ENCODE measurements at places on chromosomes 2 and 18. TPM values are rescaled to one million over a fixed set of nuclear protein-coding genes. Genes with fewer than 3 reads are reported as not detected.

DNA sequence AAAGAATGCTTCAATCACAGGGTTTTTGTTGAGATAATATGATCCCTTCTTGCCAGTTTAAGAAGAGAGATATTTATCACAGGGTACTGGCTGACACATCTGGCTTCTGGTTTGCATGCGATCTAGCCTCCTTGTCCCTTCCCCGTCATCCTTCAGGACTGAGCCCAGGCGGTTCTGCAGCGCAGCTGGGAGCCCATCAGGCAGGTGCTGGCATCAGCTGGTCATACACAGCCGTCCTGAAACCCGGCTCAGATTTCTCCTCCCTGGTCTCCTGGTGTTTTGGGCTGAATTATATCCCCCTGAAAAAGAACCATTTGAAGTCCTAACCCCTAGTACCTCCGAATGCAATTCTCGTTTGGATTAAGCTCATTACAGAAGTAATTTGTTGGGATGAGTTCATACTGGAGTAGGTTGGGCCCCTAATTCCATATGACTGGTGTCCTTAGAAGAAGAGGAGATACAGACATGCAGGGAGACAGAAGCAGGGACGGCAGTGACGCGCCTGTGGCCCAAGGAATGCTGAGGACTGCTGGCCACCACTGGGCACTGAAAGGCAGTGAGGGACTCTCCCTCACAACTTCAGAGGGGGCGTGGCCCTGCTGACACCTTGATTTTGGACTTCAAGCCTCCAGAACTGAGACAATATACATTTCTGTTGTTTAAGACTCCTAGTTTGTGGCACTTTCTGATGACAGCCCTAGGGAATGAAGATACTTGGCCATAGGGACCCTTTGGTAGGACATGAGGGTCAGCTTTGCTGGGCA lies 83.9 kb upstream of the ODC1 start:
- no peak for DNase-seq
- no peaks in the 10 kb centered on the region for H3K27me3 ChIP-seq
- no peak overlapping the region for H3K27ac ChIP-seq
- H3K4me3 ChIP-seq = no peak overlapping the region

- H3K4me1 ChIP-seq = peaks cover 12% of the 10 kb centered on the region
- no peak for DNase-seq
- H3K27ac ChIP-seq = no peak overlapping the region
- H3K27me3 ChIP-seq = no peaks in the 10 kb centered on the region
- H3K4me3 ChIP-seq = no peak overlapping the region
- H3K36me3 ChIP-seq = no peaks in the 10 kb centered on the region
Observed at GRCh38 chr2:41694536-41695049, 353.2 kb upstream of the PKDCC start.

- no peak overlapping the region for H3K4me3 ChIP-seq
- peaks cover 3% of the 10 kb centered on the region for H3K4me1 ChIP-seq
- no peak overlapping the region for H3K27ac ChIP-seq
- H3K27me3 ChIP-seq = no peaks in the 10 kb centered on the region
Observed at GRCh38 chr2:218471982-218472381, 53.1 kb downstream of the VIL1 start.

DNA sequence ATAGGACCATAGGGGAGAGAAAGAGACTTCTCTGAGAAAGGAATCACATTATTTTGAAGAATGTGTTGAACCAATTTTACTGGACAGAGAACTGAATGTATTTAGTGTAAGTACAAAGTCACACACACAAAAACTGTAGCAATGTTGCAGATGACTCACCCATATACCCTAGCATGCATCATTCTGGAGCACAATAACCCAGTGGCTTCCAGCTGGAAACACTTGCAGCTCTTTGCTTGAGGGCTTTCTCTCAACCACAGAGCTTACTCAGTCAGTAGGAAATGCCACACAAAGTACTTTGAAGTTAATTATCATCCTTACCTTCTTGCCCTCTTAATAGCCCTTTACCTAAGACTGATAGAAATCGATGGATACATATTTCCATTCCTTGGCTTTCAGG lies 760.0 kb upstream of the FSHR start:
- H3K27me3 ChIP-seq = no peaks in the 10 kb centered on the region
- no peaks in the 10 kb centered on the region for H3K36me3 ChIP-seq
- H3K4me1 ChIP-seq = no peaks in the 10 kb centered on the region
- no peak for DNase-seq
- H3K4me3 ChIP-seq = no peak overlapping the region
- no peak overlapping the region for H3K27ac ChIP-seq

DNA sequence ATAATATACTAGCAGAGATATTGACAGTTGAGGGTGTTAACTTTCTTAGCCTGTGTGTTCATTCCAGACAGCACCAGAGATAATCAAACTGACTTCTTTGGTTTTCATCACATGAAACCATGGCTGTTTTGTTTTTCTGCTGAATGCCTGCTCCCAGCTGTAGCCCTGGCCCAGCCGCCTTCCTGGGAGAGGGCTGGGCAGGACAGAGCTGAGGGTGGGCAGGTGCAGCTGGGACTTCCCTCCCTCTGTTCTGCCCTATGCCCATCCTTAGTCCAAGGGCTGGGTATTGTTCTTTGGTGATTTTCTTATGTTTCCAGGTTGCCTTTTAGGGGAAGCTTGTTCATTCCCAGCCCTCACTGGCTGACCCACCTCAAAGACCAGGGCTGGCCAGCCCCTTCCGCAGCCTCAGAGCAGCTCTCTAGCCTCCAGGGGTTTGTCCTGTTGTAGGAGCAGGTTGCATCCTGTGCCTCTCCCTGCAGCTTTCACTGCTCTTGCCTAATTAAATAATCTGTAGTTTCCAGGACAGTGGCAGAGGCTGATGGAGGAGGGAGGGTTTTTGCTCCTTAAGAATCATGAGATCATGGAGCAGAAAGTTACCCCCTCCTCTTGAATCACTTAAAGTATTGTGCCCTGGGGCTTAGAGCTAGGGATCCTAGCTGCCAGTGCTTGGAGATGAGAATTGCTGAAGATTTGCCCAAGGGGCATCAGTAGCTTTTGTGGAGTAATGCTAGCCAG lies 61.4 kb downstream of the MTCL1 start:
- no peaks in the 10 kb centered on the region for H3K27me3 ChIP-seq
- H3K27ac ChIP-seq = no peak overlapping the region
- no peak overlapping the region for H3K4me3 ChIP-seq
- peaks cover 3% of the 10 kb centered on the region for H3K4me1 ChIP-seq

GRCh38 chr2:189144700-189145211 lies 34.8 kb downstream of the COL5A2 start:
- peaks cover 4% of the 10 kb centered on the region for H3K4me1 ChIP-seq
- no peak overlapping the region for H3K4me3 ChIP-seq
- H3K36me3 ChIP-seq = no peaks in the 10 kb centered on the region
- H3K27ac ChIP-seq = peak overlapping the region; percentile 53
- no peaks in the 10 kb centered on the region for H3K27me3 ChIP-seq

GRCh38 chr2:240926516-240927389 lies 20.6 kb downstream of the CROCC2 start:
- peaks cover 15% of the 10 kb centered on the region for H3K27me3 ChIP-seq
- no peak overlapping the region for H3K27ac ChIP-seq
- no peaks in the 10 kb centered on the region for H3K36me3 ChIP-seq
- DNase-seq = peak; percentile 28
- H3K4me1 ChIP-seq = peaks cover 10% of the 10 kb centered on the region

GRCh38 chr2:70817284-70817954 lies 3.0 kb downstream of the CLEC4F start:
- H3K36me3 ChIP-seq = no peaks in the 10 kb centered on the region
- DNase-seq = no peak
- no peak overlapping the region for H3K27ac ChIP-seq
- no peaks in the 10 kb centered on the region for H3K4me1 ChIP-seq

DNA sequence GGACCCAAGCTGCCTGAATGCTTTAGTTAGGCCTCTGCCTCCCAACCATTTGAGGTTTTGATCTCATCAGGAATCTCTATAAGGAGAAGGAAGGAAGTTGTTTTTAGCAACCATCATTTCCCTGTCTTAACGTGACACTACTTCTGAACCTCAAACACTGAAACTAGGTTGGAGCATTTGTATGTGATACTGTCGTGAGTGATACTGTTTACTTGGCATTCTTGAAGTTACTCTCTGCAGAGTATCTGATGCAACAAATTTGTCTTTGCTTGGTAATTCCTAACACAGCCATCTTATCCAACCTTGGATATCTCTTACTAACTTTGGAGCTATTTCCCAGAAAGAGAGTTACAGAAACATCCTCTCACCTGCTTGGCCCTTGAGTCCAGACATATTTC lies 22.1 kb downstream of the TTLL4 start:
- H3K4me3 ChIP-seq = no peak overlapping the region

DNA sequence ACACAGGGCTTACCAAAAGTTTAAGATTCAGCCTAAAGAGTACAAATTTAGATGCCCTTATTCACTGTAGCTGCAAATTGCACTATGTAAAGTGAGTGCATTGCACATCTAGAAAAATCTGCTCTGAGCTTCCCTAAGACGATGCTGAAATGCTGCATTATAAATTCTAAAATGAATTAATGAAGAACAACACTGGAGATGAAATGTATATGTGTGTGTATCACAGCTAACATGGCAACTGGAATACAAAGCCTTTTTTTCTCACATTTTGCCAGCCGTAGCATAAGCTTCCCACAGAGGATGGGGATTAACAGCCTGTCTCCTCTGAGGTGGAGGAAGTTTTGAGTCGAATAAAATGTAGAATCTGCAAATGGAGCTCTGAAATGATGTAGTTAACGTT lies 338.3 kb upstream of the ZEB2 start:
- H3K27ac ChIP-seq = no peak overlapping the region
- H3K27me3 ChIP-seq = no peaks in the 10 kb centered on the region
- H3K36me3 ChIP-seq = no peaks in the 10 kb centered on the region

DNA sequence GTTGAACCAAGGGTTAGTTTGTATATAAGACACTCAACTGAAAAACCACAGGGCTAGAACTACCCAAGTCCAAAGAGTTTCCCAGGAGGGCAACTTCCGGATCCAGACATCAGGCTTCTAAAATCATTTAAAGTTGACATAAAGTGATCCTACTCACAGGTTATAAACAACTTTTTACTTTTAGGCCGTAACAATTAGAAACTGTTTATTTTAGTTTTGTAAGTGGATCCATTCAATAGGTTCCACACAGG lies 454.6 kb downstream of the MEIS1 start:
- DNase-seq = no peak
- H3K4me1 ChIP-seq = no peaks in the 10 kb centered on the region
- H3K36me3 ChIP-seq = no peaks in the 10 kb centered on the region
- no peak overlapping the region for H3K4me3 ChIP-seq

DNA sequence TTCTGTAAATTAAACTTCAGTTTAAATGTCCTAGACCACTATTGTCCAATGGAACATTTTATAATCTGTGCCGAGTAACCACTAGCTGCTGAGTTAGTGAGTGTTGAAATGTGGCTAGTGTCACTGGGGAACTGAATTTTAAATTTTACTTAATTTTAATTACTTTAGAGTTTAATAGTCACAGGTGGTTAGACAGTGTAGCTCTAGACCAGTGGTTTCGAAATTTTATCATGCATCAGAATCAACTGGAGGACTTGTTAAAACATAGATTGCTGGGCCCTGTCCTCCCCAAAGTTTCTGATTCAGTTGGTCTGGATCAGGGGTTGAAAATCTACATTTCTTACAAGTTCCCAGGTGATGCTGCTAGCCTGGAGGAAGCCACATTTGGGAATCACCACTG lies 110.4 kb downstream of the FMNL2 start:
- H3K27me3 ChIP-seq = no peaks in the 10 kb centered on the region
- H3K4me3 ChIP-seq = no peak overlapping the region
- H3K36me3 ChIP-seq = no peaks in the 10 kb centered on the region
- peak overlapping the region; percentile 6 for H3K27ac ChIP-seq
- peaks cover 54% of the 10 kb centered on the region for H3K4me1 ChIP-seq
- no peak for DNase-seq

DNA sequence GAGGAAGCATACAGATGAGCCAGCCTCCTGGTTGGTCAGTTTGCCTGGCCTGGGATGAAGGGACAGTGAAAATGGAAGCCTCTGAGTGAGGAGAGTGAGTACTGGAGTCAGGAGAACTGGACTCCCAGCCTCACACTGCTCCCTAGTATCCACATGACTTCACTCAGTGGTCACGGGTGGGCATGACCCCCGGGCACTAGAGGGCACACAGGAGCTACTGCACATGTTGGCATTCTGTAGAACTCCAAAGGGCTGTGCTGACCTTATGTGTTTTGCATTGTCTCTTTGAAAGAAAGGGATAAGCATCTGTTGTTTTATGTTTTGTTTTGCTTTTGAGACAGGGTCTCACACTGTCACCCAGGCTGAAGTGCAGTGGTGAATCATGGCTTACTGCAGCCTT lies 23.7 kb downstream of the NCAPH start:
- H3K4me1 ChIP-seq = peaks cover 12% of the 10 kb centered on the region
- H3K27me3 ChIP-seq = no peaks in the 10 kb centered on the region
- no peak overlapping the region for H3K4me3 ChIP-seq

DNA sequence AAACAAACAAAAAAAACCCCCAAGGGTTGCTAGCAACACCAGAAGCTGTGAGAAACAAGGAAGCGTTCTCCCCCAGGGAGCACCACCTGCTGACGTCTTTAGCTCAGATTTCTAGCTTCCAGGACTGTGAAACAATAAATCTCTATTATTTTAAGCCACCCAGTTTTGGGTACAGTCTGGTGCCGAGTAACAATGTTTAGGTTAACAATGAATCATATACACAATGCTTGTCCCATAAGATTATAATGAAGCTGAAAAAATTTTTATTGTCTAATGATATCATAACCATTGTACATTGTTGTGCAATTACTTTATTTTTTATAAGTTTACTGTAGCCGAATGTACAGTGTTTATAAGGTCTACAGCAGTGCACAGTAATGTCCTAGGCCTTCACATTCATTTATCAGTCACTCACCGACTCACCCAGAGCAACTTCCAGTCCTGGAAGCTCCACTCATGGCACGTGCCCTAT lies 72.1 kb upstream of the CAB39 start:
- H3K36me3 ChIP-seq = no peaks in the 10 kb centered on the region
- no peak overlapping the region for H3K4me3 ChIP-seq
- no peaks in the 10 kb centered on the region for H3K4me1 ChIP-seq
- H3K27ac ChIP-seq = no peak overlapping the region
- no peaks in the 10 kb centered on the region for H3K27me3 ChIP-seq

DNA sequence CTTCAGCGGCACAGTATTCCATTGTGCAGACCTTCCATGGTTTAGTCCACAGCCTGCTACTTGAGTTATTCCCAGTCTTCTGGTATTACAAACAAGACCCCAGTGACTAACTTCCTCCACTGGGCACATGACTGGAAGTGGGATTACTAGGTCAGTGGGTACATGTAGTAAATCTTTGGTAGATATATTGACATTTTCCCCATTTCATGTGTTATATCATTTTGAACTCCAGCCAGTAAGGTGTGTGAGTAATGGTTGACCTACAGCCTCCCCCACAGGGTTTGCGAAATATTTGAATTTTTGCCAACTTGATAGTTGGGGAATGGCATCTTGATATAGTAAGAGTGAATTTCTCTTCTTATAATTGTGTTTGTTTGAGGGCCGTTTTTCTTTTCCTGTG lies 58.8 kb downstream of the RNF144A start:
- no peak overlapping the region for H3K4me3 ChIP-seq
- no peaks in the 10 kb centered on the region for H3K27me3 ChIP-seq
- no peak overlapping the region for H3K27ac ChIP-seq
- H3K4me1 ChIP-seq = peaks cover 46% of the 10 kb centered on the region

GRCh38 chr18:59787998-59788790 lies 91.0 kb upstream of the CCBE1 start:
- H3K27ac ChIP-seq = no peak overlapping the region
- no peak for DNase-seq
- no peaks in the 10 kb centered on the region for H3K36me3 ChIP-seq
- H3K4me3 ChIP-seq = no peak overlapping the region

- no peaks in the 10 kb centered on the region for H3K4me1 ChIP-seq
- no peaks in the 10 kb centered on the region for H3K36me3 ChIP-seq
- H3K4me3 ChIP-seq = no peak overlapping the region
- no peaks in the 10 kb centered on the region for H3K27me3 ChIP-seq
Observed at GRCh38 chr2:211455216-211455841, 898.9 kb downstream of the CPS1 start.

Gene NXPH2
- total RNA-seq = not detected

Gene SRD5A2
- total RNA-seq = not detected

Gene GULP1
- total RNA-seq = 5.7 TPM

Gene SLC16A14
- 3.4 TPM for total RNA-seq

Gene MFSD6
- total RNA-seq = 21.4 TPM

Gene SIGLEC15
- total RNA-seq = 0.19 TPM

All from left ventricle myocardium inferior (tissue), 1 donor.